ENCODE measurements at places on chromosomes 16 and 17.

- no peak for DNase-seq
Measured at GRCh38 chr17:19424934-19425868, 14.2 kb downstream of the RNF112 start.

DNA sequence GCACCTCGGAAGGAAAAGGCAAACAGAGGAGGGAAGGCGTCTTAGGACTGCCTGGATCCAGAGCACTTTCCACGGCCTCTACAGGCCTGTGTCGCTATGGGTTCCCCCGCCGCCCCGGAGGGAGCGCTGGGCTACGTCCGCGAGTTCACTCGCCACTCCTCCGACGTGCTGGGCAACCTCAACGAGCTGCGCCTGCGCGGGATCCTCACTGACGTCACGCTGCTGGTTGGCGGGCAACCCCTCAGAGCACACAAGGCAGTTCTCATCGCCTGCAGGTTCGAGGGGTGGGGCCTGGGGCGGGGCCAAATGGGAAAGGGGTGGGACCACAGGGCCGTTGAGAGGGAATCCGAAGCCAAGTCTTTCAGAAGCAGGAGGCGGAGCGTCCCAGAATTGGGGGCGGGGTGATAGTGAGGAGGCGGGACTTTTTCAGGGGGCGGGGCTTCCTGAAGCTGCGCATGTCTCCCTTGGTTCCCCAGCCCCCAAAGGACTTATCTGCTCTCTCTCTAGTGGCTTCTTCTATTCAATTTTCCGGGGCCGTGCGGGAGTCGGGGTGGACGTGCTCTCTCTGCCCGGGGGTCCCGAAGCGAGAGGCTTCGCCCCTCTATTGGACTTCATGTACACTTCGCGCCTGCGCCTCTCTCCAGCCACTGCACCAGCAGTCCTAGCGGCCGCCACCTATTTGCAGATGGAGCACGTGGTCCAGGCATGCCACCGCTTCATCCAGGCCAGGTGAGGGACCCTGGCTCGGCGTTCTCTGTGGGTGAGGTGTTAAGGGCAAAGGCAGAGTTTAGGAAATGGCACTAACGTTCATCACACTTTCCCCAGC, 939 bp downstream of the BCL6B start:
- DNase-seq: peak; percentile 85

DNA sequence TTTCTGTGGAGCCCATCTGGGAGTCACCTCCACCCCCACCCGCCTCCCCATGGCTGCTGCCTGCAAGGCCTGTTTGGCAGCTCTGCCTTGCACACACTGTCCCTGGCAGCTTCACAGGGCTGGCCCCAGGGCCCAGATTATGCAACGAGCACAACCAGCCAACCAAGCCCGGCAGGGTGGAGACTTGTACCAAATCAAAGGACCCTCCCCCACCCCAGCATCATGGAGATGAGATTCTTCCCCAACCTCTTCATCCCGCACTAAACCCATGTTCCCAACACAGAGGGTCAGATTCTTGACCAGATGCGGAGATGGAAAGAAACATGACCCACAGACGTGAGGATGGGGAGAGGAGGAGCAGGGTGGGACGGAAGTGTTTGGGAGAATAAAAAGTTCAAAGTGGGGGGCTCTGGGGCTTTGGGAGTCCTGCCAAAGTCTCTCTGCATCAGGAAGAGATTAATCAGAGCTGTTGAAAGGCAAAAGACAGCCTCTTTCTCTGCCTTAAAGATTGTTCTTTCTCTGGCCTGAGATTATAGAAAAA, 3.8 kb downstream of the SMARCD2 start:
- no peak for DNase-seq

DNA sequence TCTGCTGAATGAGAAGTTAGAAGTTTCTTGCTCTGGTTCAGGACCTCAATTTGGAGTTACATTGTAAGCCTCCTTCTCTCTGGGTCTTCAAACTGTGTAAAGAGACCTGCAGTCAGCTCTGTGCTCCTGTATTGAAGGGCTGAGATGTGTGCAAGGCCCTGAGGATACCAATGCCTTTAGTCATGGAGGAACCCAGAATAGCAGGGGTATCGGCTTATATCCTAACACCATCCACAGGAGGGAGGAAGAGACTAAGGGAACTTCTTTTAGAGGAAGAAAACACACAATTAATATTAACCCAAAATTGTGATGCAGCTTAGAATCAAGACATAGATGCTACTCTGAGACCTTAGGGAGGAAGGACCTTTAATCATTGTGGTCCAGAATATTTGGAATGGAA, 36.5 kb downstream of the GLP2R start:
- DNase-seq: no peak

DNA sequence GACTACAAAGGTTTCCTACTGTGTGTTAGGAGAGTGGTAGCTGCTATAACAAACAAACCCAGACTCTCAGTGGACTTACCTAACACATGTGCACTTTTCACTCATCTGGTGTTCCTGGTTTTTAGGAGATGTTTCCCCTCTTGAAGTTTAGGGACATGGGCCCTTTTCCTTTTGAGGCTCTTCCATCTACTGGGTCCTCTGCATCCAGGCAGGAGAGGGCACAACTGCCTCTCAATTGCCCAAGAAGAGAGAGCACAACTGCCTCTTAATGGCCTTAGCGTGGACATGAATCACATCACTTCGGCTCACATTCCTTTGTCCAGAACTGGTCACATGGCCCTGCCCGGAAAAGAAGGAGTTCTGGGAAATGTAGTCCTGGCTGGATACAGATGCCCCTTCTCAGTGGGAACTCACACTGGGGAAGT, 9.8 kb upstream of the TNRC6C start:
- DNase-seq: no peak
